ENCODE measurements at places on chromosomes 4 and X. TPM values are rescaled to one million over a fixed set of nuclear protein-coding genes. Genes with fewer than 3 reads are reported as not detected.

Gene MAGEA2
- 0.07 TPM for total RNA-seq

Gene SERTM2
- not detected for total RNA-seq

Gene C4orf36
- total RNA-seq = 1.2 TPM

Gene TNIP3
- total RNA-seq = 0.39 TPM

Gene ANXA10
- total RNA-seq = 2.6 TPM

Gene GCNA
- total RNA-seq = 1.9 TPM

Gene CTAG2
- not detected for total RNA-seq

Gene ASB9
- total RNA-seq = 20.2 TPM

Gene CXCL3
- 4.0 TPM for total RNA-seq

Gene HPSE
- total RNA-seq = 1.2 TPM

Gene ZAR1
- not detected for total RNA-seq

Gene SSX2
- not detected for total RNA-seq

Gene FAM9C
- total RNA-seq = not detected

All from A549 treated with Hydrocortisone at 1 μM for 4 hours (cell line).